ENCODE measurements at places on chromosomes 13 and 19. TPM values are rescaled to one million over a fixed set of nuclear protein-coding genes. Genes with fewer than 3 reads are reported as not detected.

DNA sequence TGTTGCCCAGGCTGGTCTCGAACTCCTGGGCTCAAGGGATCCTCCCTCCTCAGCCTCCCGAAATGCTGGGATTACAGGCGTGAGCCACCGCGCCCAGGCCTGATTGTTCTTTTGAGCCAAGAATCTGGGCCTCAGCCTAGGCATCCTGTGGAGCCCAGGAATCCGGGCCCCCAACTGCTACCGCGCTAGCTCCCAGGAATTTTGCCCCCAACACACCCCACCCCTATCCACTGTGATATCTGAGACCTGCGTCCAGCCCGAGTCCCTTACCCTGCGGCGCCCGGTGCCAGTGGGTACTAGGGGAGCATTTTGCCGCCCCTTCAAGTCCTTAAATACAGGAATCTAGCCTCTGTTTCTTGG lies 838 bp upstream of the MYADM start:
- DNase-seq: no peak

GRCh38 chr19:47071731-47072130 lies 23.3 kb upstream of the TMEM160 start:
- DNase-seq: no peak

Gene SHISA7
- polyA plus RNA-seq: 0.16 TPM

DNA sequence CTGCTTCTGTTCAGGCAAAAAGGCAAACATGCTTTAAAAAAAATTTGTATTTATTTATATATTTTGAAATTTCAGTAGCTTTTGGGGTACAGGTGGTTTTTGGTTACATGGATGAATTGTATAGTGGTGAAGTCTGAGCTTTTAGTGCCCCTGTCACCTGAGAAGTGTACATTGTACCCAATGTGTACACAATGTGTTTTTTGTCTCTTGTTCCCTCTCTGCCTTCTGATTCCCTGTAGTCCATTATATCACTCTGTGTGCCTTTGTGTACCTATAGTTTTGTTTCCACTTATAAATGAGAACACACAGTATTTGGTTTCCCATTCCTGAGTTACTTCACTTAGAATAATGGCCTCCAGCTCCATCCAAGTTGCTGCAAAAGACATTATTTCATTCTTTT lies 77.4 kb downstream of the PDS5B start:
- DNase-seq: no peak

GRCh38 chr13:44403461-44404056 lies 29.9 kb downstream of the SERP2 start:
- no peak for DNase-seq

DNA sequence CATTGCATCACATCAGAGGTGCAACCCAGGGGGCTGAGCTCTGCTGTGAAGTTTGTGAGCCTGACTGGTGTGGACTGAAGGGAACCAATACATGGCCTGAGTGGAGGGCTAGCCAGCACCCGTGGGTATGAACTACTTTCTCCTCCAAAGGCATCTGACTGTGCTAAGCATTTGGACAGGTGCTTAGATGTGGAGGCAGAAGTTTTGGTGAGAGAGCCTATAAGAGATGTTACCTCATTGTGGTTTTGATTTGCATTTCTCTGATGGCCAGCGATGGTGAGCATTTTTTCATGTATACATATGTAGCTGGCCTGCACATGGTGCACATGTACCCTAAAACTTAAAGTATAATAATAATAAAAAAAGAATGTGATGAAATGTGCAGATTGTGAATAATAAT lies 46.9 kb downstream of the TEX29 start:
- DNase-seq: no peak

Gene ZNF791
- polyA plus RNA-seq: 20.0 TPM

Gene SIX5
- polyA plus RNA-seq: 28.1 TPM

- no peak for DNase-seq
Measured at GRCh38 chr19:7294558-7295212, 471 bp upstream of the INSR start.

Gene CYP4F2
- polyA plus RNA-seq: not detected

Gene TMEM86B
- 7.1 TPM for polyA plus RNA-seq

DNA sequence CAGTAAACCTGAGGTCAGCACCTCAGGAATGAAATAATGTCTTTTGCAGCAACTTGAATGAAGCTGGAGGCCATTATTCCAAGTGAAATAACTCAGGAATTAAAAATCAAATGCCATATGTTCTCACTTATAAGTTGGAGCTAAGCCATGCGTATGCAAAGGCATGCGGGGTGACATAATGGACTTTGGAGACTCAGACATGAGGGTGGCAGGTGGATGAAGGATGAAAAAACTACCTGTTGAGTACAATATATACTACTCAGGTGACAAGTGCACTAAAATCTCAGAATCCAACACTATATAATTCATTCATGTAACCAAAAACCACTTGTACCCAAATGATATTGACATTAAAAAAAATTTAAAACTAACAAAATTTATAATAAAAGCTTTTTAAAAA lies 1416.9 kb downstream of the UQCRFS1 start:
- DNase-seq: no peak

DNA sequence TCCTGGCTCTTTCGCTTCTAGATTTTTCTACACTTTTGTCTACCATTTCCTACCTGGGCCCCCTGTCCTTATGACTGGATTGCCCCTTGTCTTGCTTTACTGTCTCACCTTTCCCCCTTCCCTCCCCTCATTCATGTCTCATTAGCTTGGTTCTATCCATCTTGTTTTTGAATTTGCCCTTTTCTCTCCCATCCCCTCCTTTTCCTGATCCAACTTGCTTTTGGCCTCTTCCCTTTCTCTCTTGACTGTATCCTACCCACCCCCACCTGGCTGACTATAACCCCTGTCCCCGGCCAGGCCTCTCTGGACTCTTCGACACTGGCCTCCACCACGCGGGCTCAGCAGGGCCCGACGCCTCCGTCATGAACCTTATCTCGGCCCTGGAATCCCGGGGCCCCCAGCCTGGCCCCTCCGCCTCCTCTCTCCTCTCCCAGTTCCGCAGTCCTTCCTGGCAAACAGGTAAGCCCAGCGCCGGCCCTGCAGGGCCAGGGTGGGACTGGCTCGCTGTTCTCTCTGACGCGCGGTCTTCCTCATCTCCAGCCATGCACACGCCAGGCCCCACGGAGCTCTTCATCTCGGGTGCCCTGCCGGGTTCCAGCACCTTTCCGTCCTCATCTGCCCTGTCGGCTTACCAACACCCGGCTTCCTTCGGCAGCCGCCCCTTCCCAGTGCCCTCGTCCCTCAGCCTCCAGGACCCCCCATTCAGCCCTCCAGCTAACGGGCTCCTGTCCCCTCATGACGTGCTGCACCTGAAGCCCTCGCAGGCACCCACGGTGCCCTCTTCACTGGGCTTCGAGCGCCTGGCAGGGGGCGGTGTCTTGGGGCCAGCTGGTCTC lies 3.4 kb downstream of the PRR12 start:
- DNase-seq: no peak

Data from renal cortex interstitium (tissue), 15 donors.